ENCODE measurements at places on chromosomes 12 and 14. TPM values are rescaled to one million over a fixed set of nuclear protein-coding genes. Genes with fewer than 3 reads are reported as not detected.

Gene LMO3
- total RNA-seq, result 45.4 TPM

Gene LGR5
- total RNA-seq, result 7.4 TPM

Gene WDHD1
- total RNA-seq, result 0.14 TPM

Gene KRT82
- not detected for total RNA-seq

DNA sequence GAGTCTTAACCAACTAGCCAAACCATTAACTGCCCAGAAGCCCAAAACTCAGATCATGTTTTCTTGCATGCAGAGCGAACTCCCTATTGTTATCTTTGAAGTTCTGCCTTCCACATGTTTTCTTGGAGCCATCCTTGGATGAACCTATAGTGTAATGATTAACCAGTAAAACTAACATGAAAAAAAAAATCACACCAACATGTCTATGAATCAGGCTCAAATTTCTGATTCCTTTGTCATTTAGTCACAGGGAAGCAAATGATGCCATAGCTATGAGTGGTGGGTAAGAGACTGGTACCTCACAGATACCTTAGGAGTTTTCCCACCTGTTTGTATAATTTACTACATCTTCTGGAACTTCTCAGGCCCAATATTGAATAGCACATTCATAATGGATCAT is 70.7 kb downstream of the PTPRO start:
- H3K4me1 ChIP-seq, result peaks cover 42% of the 10 kb centered on the region
- H3K4me3 ChIP-seq, result no peak overlapping the region
- H3K27ac ChIP-seq, result no peak overlapping the region
- no peaks in the 10 kb centered on the region for H3K27me3 ChIP-seq

GRCh38 chr12:21615431-21615830 is 10.8 kb upstream of the GYS2 start:
- DNase-seq, result no peak
- H3K36me3 ChIP-seq, result no peaks in the 10 kb centered on the region
- no peaks in the 10 kb centered on the region for H3K27me3 ChIP-seq
- no peak overlapping the region for H3K27ac ChIP-seq
- peaks cover 11% of the 10 kb centered on the region for H3K4me1 ChIP-seq

- H3K36me3 ChIP-seq, result no peaks in the 10 kb centered on the region
- H3K4me1 ChIP-seq, result peaks cover 8% of the 10 kb centered on the region
- no peaks in the 10 kb centered on the region for H3K27me3 ChIP-seq
These were observed 3.0 kb upstream of the DHRS4 start for GRCh38 chr14:23950411-23951135.

- no peaks in the 10 kb centered on the region for H3K36me3 ChIP-seq
- H3K4me1 ChIP-seq, result peaks cover 19% of the 10 kb centered on the region
- no peak for DNase-seq
These were observed 53.4 kb downstream of the PPP2R5C start for GRCh38 chr14:101814934-101815333.

GRCh38 chr14:102363182-102363943 is 622 bp downstream of the TECPR2 start:
- H3K36me3 ChIP-seq, result peaks cover 4% of the 10 kb centered on the region
- peak; percentile 32 for DNase-seq
- no peaks in the 10 kb centered on the region for H3K27me3 ChIP-seq

GRCh38 chr12:71684081-71684480 is 1.8 kb upstream of the TMEM19 start:
- DNase-seq, result no peak
- H3K4me3 ChIP-seq, result no peak overlapping the region
- H3K36me3 ChIP-seq, result no peaks in the 10 kb centered on the region

DNA sequence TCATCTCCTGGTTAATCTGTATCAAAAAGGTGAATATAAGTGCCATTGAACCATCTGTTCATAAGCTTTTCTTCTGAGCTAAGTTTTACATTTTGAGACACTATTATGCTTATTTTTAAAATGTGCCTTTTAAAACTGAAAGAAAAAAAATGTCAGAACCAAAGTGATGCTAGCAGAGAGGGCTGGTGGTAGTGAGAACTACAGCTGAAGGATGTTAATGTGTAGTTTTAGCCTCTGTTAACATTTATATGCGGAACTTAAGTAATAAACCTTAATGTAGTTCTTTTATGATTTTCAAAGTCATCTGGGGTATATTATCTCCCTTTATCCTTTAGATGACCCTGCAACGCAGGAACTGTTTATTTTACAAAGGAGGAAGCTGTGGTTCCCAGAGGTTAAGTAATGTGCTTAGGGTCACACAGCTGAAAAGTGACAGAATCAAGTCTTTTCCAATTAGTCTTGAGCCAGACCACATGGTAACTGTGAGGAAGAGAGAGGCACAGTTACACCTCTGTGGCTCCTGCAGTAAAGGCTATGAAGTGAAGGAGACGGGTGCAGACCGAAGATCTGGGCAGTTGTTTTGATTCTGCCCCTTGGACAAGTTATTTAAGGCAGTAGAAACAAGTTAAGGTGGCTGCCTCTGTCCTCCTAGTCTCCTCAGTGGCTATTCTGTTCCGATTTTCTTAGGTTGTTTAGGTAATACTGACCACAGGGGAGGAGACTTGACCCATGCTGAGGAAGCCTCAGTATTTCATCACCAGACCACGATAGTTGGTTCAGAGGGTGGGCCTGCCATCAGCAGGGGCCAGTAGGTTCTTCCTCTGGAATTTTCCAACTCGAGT is 23.9 kb downstream of the GNG2 start:
- H3K27me3 ChIP-seq, result no peaks in the 10 kb centered on the region
- DNase-seq, result no peak
- no peak overlapping the region for H3K4me3 ChIP-seq
- no peaks in the 10 kb centered on the region for H3K4me1 ChIP-seq
- H3K27ac ChIP-seq, result no peak overlapping the region
- no peaks in the 10 kb centered on the region for H3K36me3 ChIP-seq

DNA sequence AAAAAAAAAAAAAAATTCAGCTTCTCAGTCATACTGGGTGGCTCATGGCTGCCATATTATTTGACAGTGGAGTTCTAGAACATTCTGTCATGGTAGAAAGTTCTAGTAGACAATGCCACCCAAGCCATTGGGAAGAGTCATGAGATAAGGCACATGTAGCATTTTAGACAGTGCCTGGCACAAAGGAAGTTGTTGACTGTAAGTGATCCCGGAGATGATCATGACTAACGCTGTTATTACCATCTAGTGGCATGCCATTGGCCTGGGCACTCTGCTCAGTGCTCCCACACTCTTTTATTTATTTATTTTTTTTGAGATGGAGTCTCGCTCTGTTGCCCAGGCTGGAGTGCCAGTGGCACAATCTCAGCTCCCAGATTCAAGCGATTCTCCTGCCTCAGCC is 80.4 kb downstream of the FOXN4 start:
- no peaks in the 10 kb centered on the region for H3K4me1 ChIP-seq
- no peak overlapping the region for H3K4me3 ChIP-seq
- no peak for DNase-seq
- no peaks in the 10 kb centered on the region for H3K27me3 ChIP-seq

All from thoracic aorta (tissue), 2 donors.